Stimulated activated CD4-positive, alpha-beta T cell treated with anti-CD3 and anti-CD28 coated beads, Interleukin-1b, Interleukin-23, amount 100 ng/mL, for 1 hour (primary cell): ENCODE measurements at places on chromosomes 2 and 18.
A peak's percentile ranks its signal among the peaks of the same experiment; 100 is the strongest.

DNA sequence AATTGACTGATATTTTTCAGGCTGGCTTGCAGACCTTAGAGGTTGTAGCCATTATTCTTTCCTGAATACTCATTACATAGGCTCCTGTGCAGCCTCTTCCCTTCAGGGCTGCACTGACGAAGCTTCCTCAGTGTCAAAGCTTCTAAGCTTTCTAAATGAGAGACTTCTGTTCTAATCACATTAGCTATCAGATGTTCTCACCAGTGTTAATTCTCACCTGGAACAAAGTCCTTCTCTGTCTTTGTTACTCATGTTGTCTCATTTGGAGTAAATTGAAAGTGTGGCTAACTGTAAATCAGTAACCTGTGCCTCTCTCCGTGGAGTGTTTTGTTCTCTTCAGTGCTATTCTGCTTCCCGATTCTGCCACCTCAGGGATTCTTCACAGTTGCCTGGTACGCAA is 76.9 kb downstream of the MC4R start:
- DNase-seq = no peak

- no peak for DNase-seq
Measured at GRCh38 chr2:70986499-70987189, 8.0 kb downstream of the TEX261 start.

DNA sequence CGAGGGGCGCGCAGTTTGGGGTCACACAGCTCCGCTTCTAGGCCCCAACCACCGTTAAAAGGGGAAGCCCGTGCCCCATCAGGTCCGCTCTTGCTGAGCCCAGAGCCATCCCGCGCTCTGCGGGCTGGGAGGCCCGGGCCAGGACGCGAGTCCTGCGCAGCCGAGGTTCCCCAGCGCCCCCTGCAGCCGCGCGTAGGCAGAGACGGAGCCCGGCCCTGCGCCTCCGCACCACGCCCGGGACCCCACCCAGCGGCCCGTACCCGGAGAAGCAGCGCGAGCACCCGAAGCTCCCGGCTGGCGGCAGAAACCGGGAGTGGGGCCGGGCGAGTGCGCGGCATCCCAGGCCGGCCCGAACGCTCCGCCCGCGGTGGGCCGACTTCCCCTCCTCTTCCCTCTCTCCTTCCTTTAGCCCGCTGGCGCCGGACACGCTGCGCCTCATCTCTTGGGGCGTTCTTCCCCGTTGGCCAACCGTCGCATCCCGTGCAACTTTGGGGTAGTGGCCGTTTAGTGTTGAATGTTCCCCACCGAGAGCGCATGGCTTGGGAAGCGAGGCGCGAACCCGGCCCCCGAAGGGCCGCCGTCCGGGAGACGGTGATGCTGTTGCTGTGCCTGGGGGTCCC is at the start of gene ITGA4:
TSS of gene ITGA4 (plus strand) at position 266 of the 620 bp plus-strand sequence. CDS start at position 535, 269 bp downstream.
- peak; percentile 65 for DNase-seq

DNA sequence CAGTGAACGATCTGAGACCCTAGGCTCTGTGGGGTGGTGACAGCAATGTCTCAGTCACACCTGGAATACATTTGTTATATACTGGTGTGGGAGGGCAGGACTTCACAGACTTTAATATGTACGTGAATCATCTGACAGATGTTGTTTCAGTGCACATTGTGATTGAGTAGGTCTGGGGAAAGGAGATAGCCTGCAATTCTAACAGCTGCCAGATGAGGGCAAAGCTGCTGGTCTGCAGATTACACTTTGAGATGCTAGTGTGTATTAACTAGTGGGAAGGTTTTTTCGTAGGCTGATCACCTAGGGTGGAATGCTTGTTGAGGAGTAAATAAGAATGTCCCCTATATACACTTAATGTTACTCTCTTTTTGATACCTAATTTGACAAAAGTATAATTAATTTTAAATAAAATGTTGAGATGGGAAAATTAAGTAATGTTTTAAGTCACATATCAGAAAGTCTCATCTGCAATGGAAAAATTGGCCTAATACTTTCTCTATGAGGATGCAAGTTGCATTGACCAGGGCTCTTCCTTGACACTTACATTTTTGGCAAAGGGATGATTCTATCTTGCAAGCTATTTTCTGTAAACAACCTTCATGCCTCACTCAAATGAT is 496.9 kb upstream of the HNMT start:
- DNase-seq = no peak

DNA sequence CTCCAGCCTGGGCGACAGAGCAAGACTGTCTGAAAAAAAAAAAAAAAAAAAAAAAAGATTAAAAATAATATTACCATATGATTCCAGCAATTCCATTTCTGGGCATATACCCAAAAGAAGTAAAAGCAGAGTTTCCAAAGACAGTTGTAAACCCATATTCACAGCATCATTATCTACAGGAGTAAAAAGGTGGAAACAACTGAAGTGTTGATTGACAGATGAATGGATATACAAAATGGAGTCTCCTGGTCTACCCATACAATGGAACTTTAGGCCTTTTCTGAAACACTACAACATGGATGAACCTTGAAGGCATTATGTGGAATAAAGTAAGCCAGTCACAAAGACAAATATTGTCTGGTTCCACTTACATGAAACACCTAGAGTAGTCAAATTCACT is 5.7 kb downstream of the RNU4ATAC start:
- no peak for DNase-seq

- DNase-seq = no peak
Measured at GRCh38 chr2:196725218-196725617, 74.3 kb downstream of the GTF3C3 start.

- DNase-seq = no peak
Measured at GRCh38 chr2:121564905-121565304, 34.2 kb downstream of the RNU4ATAC start.

DNA sequence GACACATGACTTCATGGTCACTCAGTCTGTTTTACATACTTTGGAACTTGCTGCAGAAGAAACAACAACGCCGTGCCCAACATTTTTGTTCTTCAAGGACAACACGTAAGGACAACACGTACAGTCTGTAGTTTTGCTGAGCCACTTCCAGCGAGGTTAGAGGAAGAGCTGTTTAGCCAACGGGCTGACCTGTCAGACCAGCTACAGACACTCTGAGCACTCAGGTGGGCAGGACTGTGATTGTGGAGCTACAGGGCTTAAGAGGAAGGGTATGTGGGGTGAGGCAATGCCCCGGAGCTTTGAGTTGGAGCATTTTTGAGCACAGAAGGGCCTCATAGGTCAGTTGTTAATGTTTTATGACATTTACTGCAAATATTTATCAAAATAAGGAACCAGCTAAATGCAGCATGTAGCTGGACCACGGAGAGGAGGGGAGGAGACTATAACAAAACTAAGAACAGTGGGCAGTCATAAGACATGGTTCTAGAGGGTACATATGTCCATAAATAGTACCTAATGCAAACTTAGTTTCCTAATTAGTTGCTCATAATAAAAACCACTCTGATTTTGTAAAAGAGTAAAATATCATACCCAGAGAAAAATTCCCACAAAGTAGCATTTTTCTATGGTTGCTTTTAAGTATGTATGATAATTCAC is 26.3 kb upstream of the NPC1 start:
- no peak for DNase-seq

- DNase-seq = no peak
Measured at GRCh38 chr2:151853070-151853758, 25.0 kb upstream of the ARL5A start.

GRCh38 chr2:188865681-188866080 is 108.5 kb upstream of the COL3A1 start:
- no peak for DNase-seq

GRCh38 chr2:230938098-230938497 is 13.1 kb upstream of the GPR55 start:
- DNase-seq = no peak
